ENCODE measurements at places on chromosomes 1 and 21.

DNA sequence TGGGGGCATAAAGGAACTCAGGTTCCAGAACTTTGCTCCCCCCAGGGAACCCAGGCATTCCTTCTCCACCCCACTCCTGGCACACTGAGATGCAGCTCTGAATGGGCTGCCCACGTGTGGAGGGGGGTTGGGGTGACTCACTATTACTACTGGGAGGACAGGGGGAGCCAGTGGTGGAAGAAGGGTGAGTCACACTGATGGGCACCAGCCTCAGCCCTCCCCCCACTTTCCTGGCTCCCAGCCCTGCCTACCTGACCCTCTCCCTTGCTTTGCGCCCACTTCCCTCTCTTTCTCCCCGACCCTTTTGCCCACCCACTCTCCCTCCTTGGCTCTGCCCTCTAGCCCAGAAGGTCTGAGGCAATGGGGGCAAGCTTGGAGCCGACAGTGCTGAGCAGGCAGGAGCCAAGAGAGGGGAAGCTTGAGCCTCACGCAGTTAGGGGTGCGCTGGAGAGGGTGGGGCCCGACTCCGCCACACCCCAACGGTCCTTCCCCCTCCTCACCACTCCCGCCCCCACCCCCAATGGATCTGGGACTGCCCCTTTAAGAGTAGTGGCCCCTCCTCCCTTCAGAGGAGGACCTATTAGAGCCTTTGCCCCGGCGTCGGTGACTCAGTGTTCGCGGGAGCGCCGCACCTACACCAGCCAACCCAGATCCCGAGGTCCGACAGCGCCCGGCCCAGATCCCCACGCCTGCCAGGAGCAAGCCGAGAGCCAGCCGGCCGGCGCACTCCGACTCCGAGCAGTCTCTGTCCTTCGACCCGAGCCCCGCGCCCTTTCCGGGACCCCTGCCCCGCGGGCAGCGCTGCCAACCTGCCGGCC, at the start of gene LMNA:
TSS of gene LMNA (plus strand) at position 611 of the 818 bp plus-strand sequence. CDS start 208 bp downstream, outside the sequence.
- peak; percentile 68 for DNase-seq

- no peak for DNase-seq
Measured at GRCh38 chr1:204621396-204621795, 64.1 kb downstream of the LRRN2 start.

DNA sequence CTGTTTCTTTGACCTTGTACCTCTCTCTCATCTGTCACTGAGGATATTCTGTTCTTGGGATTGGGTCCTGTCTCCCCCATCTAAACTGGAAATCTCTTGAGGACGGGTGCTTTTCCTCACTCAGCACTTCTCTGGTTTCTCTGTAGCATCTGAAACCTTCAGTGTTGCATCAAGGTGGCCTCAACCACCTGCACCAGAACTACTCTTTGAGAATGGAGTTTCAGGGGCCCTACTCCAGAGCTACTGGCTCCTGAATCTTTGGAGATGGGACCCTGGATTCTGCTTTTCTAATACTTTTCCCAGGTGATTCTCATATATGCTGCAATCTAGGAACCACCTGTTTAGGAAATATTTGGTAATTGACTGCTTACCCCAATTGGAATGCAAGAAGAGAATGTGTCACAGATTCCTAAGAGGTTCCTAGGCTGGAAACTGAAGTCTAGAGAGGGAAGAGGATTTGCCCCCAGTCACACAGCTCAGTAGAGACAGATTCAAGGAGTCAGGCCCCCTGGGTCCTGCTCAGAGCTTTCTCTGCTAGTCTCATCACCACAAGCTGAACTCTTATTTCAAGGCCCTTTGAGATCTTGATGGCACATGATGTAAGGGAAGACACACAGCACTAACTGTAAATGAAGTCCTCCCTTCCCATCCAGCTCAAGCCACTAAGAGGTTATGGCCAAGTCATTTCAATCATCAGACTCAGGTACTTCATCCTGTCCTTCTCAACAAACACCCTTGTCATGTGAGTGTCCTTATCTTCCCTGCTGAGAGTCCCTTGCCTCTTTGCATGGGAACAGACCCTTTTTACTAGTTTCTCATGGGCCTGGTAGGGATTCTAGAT, 48.7 kb downstream of the EIF2D start:
- no peak for DNase-seq

DNA sequence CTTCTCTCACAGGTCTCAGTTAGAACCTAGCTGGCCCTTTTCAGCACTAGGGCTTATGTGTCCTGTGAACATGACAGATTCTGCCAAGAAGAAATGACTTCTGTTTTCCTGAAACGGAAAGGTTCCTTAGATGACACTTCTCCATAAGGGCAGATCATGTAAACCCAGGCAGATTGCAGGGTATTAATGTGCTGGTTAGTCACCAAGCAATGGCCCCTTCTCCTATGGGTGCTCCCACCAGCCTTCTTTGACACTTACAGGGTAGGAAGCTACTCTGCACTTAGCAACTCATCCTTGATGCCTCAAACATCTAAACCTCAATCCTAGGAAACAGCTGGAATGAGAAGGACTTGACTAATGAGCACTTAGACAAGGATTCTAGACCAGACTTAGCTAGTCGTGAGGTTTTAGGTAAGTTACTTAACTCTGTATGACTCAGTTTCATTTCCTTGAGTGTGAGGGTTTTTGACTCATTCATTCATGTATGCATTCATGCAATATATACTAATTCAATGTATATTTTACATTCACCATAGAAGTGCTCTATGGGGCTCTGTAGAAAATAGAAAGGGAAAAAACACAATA, 74.1 kb upstream of the PLXNA2 start:
- DNase-seq = no peak

DNA sequence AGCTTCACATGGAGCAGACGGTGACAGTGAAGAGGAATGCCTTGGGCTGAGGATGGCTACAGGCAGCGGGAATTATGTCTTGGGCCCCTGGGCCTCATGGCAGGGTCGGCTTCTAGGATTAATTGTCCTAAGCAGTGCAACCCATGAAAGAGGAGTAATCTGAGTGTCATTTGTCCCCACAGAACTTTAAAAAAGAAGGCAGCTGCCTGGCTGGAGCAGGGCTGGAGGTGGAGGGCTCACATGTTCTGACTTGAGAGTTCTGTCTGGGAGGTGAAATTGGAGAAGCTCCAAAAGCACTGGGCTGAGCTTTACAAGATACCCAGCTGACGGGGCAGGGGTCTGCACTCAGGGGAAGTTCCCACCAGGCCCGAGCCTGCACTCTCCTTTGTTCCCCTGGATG, 22.6 kb downstream of the CACNA1S start:
- DNase-seq = peak; percentile 27

DNA sequence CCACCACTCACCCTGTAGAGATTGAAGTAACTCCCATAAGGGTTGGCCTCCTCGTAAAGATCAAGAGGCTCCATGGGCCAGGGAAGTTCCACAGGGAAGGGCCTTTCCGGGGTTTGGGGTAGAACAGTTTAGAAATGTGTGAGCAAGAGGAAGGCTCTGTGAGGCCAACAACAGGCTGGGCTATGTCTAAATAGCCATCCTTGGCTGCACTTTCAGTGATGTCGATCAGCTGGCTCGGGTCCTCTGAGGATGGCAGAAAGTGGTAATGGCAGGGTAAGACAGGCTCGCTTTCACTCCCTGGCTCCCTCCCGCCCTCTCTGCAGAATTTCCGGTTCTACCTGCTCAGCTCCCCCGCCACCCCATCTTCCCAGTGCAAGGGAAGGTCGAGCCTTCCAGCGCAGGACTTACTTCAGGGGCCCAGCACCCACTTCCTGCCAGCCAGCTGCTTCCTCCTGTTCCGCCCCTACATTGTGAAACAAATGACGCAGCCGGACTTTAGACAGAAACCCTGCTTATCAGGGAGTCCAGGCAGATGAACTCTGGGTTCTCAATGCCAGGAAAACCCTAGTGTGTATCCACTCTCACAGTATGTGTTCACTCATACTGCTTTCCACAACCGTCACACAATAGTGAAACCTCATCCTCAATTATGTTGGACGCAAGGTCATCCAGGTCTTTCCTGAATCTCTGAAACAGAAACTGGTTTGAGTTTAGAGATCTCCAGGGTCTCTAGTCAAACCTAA, 7.3 kb downstream of the F11R start:
- no peak for DNase-seq

DNA sequence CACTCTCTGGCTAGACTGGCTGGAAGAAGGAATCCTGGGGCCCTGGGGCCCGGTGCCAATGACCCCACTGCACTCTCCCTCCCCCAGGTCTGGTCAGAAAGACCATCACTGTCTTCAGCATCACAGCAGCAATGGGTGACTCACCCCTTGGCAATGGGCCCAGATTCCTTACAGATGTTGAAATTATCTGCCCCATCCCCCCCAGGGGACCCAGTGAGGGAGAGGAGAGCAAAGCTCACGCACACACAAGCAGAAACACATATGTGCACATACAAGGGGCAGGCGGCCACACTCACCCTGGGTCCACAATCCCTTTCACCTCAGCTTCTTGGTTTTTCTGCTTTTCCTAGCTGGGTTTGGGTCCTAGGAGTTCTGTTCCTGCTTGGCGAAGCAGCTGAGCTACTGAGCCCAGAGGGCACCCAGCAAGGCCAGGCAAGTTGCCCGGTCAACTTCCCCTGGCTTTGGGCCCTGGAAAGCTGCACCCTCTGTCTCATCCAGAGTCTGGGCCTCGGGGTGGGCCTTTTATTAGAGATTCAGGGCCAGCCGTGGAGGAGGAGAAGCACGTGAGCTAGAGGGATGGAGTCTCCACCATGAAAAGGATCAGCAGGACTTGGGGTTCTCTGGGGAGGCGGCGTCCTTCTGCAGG, 2.6 kb downstream of the COL16A1 start:
- no peak for DNase-seq
